ENCODE measurements at places on chromosomes 1 and 21.

GRCh38 chr1:47388030-47388890, 27.8 kb upstream of the FOXE3 start:
- DNase-seq = no peak

- DNase-seq = no peak
These were observed 19.1 kb upstream of the CD101 start for GRCh38 chr1:116982319-116983004.

- DNase-seq = no peak
These were observed 246.2 kb upstream of the ADGRL2 start for GRCh38 chr1:81554534-81554933.

DNA sequence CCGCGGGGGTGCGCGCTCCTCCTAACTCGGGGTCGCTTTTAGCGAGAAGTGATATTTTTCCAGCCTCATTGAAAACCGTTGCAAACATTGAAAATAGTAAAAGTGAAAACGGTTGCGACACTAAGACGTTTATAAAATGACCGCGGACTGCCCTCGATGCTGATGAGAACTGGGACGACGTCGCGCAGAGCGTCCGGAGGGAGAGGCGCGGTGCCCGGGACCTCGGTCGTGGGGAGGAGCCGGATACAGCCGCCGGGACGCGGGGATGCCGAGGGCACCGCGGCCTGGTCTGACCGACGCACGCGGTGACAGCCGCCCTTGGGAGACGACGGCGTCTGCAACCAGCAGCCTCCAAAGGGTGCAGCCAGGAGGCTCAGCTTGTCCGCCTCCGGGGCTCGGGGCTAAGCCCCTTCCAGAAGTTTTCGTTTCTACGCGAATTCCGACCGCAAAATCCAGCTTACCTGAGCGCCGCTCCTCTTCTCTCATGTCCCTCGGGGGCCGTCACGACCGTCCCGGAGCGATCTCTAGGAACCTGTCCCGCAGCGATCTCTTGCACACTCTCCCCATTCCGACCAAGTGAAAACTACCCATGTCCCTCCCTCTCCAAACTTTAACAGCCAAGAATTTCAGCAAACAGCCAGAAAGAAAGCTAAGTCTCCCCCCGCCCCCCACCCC, 144.4 kb upstream of the ETS2 start:
- no peak for DNase-seq

DNA sequence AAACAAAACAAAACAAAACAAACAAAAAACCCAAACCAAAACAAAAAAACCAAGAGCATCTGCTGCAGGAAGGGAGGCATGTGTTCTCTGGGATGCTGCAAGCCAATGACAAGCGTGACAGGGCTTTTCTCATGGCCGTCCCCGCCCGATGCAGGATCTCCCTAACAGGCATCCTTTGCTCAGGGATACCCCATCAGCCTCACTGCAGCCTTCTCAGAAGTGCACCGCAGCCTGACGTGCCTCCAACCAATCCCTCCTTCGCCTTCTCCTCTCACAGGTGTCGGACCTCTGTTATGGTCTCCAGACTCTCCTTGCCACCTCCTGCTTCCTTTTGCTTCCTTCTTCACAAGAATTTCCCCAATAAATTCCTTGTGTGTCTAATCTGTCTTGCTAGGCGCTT, 147.2 kb downstream of the PCP4 start:
- DNase-seq = no peak

DNA sequence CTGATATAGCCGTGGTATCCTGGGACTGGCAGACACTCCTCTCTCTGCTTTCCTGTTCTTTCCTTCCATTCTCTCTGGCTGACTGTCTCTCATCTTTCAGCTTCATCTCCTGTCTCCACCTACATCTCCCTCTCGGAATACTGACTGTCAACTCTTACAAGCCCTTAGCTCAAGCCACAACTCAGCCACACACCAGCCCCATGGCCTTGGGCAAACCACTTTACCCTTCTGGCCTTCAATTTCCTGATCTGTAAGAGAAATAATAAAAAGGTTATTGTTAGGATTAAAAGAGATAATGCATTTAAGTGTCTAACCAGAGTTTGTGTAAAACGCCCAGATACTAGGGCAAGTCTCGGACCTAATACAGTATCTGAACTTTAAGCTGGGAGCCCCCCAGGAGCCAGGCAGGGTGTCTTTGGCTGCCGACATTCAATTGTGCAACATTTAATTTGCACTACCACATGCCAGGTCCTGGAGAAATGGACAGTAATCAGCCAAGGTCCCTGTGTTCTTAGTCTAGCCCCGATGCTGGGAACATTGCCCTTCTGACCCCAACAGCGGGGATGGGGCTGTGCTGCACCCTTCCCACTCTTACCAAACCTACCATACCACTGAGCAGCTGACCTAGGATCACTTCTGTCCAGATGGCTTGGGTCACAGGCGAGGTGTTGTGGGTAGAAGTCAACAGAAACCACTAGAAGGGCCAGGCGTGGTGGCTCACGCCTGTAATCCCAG, 5.1 kb downstream of the ECHDC2 start:
- DNase-seq = no peak

DNA sequence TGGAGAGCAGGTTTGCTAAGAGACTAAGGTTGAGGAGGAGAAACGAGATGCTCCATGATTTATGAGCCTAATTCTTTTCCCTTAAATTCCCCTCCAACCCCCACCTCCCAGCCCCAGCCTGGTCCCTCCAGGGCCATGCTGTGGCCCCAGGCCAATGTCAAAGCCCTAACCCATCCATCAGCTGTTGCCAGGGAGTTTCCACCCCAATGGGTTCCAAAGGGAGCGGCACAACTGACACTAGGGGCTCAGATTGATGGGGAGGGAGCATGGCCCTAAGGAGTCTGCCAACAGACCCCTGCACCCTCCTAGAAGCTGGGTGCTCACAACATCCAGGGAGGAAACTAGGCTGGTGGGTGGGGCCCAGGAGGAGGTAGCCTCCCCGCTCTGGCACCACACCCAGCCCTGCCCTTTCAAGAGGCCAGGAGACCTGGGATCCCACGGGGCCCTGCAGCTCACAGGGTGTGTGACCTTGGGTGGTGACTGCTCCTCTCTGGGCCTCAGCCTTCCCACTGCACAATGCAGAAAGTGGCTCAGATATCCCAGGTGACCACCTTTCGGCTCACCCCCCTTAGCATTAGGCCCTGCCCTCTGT, 12.9 kb downstream of the AHDC1 start:
- no peak for DNase-seq

DNA sequence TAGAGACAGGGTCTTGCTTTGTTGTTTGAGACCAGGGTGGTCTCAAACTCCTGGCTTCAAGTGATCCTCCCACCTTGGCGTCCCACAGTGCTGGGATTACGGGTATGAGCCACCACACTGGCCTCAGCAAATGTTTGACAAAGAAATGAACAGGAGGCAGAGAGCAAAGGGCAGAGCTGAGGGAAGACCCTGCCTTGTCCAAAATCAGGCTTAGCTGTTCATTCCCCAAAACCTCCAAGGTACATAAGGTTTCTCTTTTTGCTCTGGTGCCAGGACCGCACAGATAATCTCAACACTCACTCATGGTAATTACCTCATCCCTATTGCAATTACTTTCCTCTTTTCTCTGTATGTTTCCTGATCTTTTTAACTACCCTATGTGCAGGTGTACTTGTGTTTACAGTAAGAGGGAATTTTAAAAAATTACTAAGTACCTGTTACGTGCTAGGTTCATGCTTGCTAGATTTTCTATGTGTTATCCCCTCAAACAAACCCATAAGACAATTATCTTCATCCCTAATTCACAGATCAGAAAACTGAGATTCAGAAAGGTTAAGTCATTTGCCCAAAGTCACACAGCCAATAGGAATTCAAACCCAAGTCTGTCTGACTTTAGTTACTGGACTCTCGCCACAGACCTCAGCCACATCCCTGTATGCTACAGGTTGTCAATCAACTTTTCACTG, 11.5 kb downstream of the ASAP3 start:
- DNase-seq = no peak

GRCh38 chr1:212161231-212161781, 123.9 kb upstream of the PPP2R5A start:
- no peak for DNase-seq

All from NCI-H1105 (cell line).